ENCODE measurements at places on chromosomes 2 and 18.

DNA sequence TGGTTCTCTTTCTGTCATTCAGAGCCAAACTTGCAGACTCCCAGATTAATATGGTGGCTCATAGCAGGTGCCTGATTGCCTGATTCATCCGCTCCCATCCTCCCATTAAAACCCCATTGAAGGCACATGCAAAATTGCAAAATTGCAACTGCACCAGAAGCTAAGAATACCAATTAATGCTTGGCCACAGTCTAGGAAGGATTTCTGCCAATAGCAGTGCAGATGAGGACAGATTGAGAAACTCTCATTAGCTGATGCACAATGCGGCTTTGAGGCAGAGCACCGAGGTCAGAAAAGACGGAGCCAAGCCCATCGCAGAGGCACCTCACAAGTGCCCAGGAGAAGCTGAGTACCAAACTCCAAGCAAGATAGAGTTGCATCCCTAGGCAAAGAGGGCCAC is 172.8 kb downstream of the ARL4C start:
- H3K27ac ChIP-seq, result no peak overlapping the region
- H3K27me3 ChIP-seq, result no peaks in the 10 kb centered on the region
- DNase-seq, result no peak
- H3K36me3 ChIP-seq, result no peaks in the 10 kb centered on the region
- H3K4me3 ChIP-seq, result no peak overlapping the region
- H3K4me1 ChIP-seq, result peaks cover 6% of the 10 kb centered on the region

DNA sequence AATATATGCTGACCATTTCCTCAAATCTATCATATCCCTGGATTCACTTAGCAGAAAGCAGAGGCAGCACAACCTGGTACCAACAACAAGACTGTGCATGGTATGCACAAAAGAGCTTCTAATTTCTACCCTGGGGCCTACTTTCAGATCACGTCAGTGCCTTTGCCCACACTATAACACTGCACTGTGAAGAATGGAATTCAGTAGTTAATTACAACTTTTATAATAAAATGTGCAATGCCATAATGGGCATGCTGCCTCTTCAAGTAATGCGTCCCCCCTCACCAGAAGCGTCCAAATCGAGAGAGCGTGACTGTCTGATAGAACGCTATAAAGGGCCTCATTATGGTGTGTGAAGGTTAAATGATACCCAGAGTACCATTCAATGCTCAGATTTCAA is 328.1 kb upstream of the PKDCC start:
- DNase-seq, result no peak
- H3K4me3 ChIP-seq, result no peak overlapping the region
- H3K27me3 ChIP-seq, result no peaks in the 10 kb centered on the region
- H3K27ac ChIP-seq, result no peak overlapping the region
- no peaks in the 10 kb centered on the region for H3K36me3 ChIP-seq
- H3K4me1 ChIP-seq, result no peaks in the 10 kb centered on the region

DNA sequence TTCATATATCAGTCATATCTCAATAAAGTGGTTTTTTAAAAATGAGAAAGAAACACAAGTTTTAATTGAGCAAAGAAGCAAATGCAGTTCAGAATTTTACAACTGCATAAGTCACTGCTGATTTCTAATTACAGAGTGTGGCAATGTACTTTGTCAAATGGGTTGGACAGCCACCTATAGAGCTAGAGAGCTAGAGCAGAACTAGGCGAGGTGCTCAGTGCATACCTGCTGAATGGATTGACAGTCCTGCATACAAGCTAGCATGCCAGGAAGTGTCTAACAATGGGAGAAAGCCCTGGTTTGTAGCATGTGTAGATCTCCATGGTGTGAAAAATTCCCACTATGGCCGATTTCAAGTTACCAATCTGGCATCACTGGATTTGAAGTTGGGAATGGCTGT is 106.3 kb upstream of the CDCA7 start:
- H3K4me1 ChIP-seq, result no peaks in the 10 kb centered on the region
- H3K36me3 ChIP-seq, result no peaks in the 10 kb centered on the region
- DNase-seq, result no peak
- H3K27me3 ChIP-seq, result no peaks in the 10 kb centered on the region
- no peak overlapping the region for H3K4me3 ChIP-seq

GRCh38 chr2:207828361-207829057 is 58.8 kb upstream of the FZD5 start:
- no peaks in the 10 kb centered on the region for H3K4me1 ChIP-seq
- H3K4me3 ChIP-seq, result no peak overlapping the region
- no peak overlapping the region for H3K27ac ChIP-seq
- no peak for DNase-seq
- no peaks in the 10 kb centered on the region for H3K36me3 ChIP-seq

GRCh38 chr18:7924616-7925015 is 357.5 kb downstream of the PTPRM start:
- peaks cover 7% of the 10 kb centered on the region for H3K4me1 ChIP-seq
- no peak overlapping the region for H3K4me3 ChIP-seq
- H3K27me3 ChIP-seq, result no peaks in the 10 kb centered on the region

DNA sequence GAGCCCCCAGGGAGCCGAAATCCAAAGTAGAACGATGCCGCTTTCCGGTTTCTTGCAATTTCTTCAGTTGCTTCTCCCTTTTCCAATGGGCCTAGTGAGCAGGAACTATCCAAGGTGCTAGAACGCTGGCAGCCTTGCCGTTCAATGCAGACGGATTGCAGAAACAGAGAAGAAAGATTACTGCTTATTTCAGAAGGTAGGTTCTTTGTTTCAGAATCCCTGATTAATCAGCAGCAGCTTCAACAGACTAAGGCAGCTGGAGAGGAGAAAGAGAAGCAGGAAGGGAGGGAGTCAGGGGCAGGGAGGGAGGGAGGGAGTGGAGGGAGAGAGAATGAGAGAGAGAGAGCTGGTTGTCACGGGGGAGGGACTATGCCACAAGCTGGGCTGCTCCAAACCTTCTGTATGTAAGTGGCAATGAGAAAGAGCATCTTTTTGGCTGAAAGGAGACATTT is 576 bp downstream of the NYAP2 start:
- no peaks in the 10 kb centered on the region for H3K36me3 ChIP-seq
- H3K4me1 ChIP-seq, result no peaks in the 10 kb centered on the region
- no peak overlapping the region for H3K27ac ChIP-seq
- no peak overlapping the region for H3K4me3 ChIP-seq
- no peaks in the 10 kb centered on the region for H3K27me3 ChIP-seq
- no peak for DNase-seq

GRCh38 chr2:241811201-241811951 is 2.4 kb downstream of the NEU4 start:
- H3K4me3 ChIP-seq, result no peak overlapping the region
- H3K27ac ChIP-seq, result no peak overlapping the region
- no peaks in the 10 kb centered on the region for H3K4me1 ChIP-seq
- H3K27me3 ChIP-seq, result no peaks in the 10 kb centered on the region
- H3K36me3 ChIP-seq, result no peaks in the 10 kb centered on the region
- DNase-seq, result no peak

DNA sequence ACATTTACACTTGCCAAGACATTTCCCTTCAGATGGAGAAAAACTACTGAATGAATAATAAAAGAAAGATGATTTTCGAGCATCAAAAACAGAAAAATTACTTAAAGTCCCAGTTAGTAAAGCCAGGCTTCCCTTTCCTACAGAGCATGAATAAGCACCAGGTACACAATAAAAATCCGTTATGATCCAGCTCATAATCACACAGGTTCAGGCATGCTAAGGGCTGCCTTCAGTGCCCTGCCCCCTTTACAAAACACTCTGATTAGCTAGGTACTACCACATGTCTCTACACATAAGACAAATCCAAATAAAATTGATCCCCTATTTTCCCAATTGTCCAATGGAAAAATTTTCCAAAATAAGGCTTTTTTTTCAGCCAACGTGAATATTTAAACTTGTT is 413.2 kb upstream of the LRATD1 start:
- H3K4me1 ChIP-seq, result no peaks in the 10 kb centered on the region
- no peaks in the 10 kb centered on the region for H3K27me3 ChIP-seq
- H3K4me3 ChIP-seq, result no peak overlapping the region

DNA sequence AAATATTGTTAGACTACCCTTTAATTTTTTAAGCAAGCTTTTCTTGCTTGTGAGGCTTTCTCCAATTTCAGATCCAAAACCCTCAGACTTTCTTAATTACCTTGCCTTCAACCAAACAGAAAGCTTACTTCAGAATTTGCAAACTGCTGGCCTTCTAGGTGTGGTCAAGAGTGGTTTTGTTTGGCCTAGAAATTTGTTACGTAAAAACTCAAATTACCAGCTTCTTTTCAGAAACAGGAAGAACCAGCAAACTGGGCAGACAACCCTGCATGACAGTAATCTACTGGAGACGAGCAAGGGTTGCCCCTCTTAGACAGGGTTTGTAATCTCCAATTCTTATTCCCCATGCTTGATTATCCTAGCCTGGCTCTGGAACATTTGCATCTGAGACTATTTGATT is 27.1 kb downstream of the SRBD1 start:
- H3K4me3 ChIP-seq, result no peak overlapping the region
- no peak for DNase-seq
- no peaks in the 10 kb centered on the region for H3K36me3 ChIP-seq

DNA sequence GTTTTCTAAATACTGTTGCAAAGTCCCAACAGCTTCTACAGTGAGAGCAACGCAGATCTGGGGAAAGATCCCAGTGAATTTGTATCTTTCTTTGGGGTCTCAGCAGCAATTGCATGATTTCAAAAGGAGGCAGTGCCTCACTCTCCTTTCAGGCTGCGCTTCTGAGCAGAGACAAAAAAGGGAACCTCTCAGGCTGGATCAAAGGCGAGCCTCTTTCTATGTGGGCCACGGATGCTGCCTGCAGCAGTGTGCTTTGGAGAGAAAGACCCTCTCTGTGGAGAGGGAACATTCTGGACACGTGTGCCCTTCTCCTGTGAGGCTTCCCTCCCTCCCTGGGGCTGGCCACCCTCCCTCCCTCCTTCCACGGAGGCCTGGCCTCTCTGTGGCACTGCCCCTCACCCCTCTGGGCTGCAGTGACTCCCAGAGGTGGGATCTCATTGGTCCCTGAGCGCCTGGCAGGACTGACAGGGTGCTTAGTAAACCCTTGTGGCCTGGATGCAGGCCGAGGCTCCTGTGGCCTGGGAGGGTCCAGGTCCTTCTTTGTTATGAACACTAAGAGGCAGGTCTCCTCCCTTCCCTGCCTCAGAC is 21.6 kb upstream of the PDIA6 start:
- no peaks in the 10 kb centered on the region for H3K36me3 ChIP-seq
- H3K4me1 ChIP-seq, result no peaks in the 10 kb centered on the region
- H3K27me3 ChIP-seq, result no peaks in the 10 kb centered on the region
- no peak for DNase-seq
- H3K27ac ChIP-seq, result no peak overlapping the region
- H3K4me3 ChIP-seq, result no peak overlapping the region

- H3K4me1 ChIP-seq, result no peaks in the 10 kb centered on the region
- no peak overlapping the region for H3K27ac ChIP-seq
- no peak overlapping the region for H3K4me3 ChIP-seq
- DNase-seq, result no peak
- H3K36me3 ChIP-seq, result no peaks in the 10 kb centered on the region
Observed at GRCh38 chr2:188725746-188726360, 248.3 kb upstream of the COL3A1 start.

DNA sequence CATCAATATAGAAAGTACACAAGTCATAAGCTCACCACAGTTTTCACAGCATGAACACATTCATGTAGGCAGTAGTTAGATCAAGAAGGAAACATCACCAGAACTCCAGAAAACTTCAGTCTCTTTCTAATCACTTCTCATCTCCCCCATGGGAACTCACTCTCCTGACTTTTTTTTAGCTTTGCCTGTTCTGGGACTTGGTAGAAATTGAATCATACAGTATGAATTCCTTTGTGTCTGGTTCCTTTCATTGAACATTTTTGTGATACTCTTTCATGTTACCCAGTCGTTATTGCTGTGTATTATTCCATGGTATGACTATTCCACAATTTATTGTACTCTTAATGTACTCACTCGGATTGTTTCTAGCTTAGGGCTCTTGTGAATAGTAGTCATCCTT is 160.2 kb downstream of the TAF4B start:
- no peaks in the 10 kb centered on the region for H3K27me3 ChIP-seq
- no peak overlapping the region for H3K27ac ChIP-seq
- no peak for DNase-seq
- no peaks in the 10 kb centered on the region for H3K36me3 ChIP-seq
- H3K4me3 ChIP-seq, result no peak overlapping the region

DNA sequence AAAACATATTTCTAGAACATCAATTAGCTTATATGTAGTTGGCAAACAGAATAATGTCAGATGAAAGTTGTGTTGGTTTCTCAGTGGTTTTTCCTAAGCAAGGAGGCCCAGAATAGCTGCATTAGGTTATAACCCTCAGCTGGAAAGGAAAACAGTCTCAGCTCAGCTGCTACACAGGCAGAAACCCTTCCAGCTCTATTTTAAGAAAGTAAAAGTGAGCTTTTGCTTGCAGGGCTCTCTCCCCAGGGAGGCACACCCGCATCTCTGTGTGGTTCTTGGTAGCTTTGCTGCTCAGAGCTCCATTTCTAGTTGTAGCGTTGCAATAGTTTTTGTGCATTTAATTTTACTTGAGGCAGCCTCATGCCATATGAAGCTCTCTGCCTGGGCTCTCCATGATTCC is 54.6 kb downstream of the PIKFYVE start:
- H3K27ac ChIP-seq, result no peak overlapping the region
- H3K27me3 ChIP-seq, result no peaks in the 10 kb centered on the region
- H3K4me3 ChIP-seq, result no peak overlapping the region
- peaks cover 8% of the 10 kb centered on the region for H3K36me3 ChIP-seq
- peaks cover 9% of the 10 kb centered on the region for H3K4me1 ChIP-seq
- no peak for DNase-seq

- H3K36me3 ChIP-seq, result no peaks in the 10 kb centered on the region
- no peaks in the 10 kb centered on the region for H3K4me1 ChIP-seq
- no peak for DNase-seq
- H3K27ac ChIP-seq, result no peak overlapping the region
- no peak overlapping the region for H3K4me3 ChIP-seq
Observed at GRCh38 chr18:57705011-57705410, 83.4 kb upstream of the NARS1 start.

- no peak for DNase-seq
- H3K36me3 ChIP-seq, result no peaks in the 10 kb centered on the region
- H3K4me1 ChIP-seq, result no peaks in the 10 kb centered on the region
- H3K4me3 ChIP-seq, result no peak overlapping the region
- no peak overlapping the region for H3K27ac ChIP-seq
- H3K27me3 ChIP-seq, result no peaks in the 10 kb centered on the region
Observed at GRCh38 chr2:79916285-79916684, 388.3 kb downstream of the LRRTM1 start.

- no peaks in the 10 kb centered on the region for H3K36me3 ChIP-seq
- no peaks in the 10 kb centered on the region for H3K27me3 ChIP-seq
- H3K4me1 ChIP-seq, result no peaks in the 10 kb centered on the region
Observed at GRCh38 chr2:76862901-76863300, 659.3 kb downstream of the LRRTM4 start.

DNA sequence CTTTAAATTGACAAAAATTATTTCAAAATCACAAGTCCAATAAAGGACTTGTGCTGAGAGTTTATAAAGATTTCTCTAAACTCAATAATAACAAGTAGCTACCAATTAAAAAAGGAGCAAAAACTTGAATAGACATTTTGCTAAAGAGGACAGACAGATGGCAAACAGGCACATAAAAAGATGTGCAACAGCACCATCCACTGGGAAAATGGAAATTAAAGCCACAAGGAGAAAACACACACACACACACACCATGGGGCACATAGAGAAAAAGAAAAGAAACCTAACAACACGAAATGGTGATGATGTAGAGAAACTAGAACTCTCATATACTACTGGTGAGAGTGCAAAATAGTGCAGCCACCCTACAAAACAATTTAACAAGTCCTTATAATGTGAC is 12.6 kb upstream of the SLC9A4 start:
- DNase-seq, result no peak
- no peak overlapping the region for H3K27ac ChIP-seq
- no peaks in the 10 kb centered on the region for H3K27me3 ChIP-seq

- no peak overlapping the region for H3K4me3 ChIP-seq
- H3K27ac ChIP-seq, result no peak overlapping the region
- H3K36me3 ChIP-seq, result no peaks in the 10 kb centered on the region
- no peaks in the 10 kb centered on the region for H3K4me1 ChIP-seq
- H3K27me3 ChIP-seq, result no peaks in the 10 kb centered on the region
- no peak for DNase-seq
Observed at GRCh38 chr2:156896294-156896693, 361.2 kb upstream of the GALNT5 start.

Data from esophagus squamous epithelium (tissue), 5 donors.